Activated naive CD4-positive, alpha-beta T cell (primary cell): ENCODE measurements at places on chromosomes 5 and 9.

DNA sequence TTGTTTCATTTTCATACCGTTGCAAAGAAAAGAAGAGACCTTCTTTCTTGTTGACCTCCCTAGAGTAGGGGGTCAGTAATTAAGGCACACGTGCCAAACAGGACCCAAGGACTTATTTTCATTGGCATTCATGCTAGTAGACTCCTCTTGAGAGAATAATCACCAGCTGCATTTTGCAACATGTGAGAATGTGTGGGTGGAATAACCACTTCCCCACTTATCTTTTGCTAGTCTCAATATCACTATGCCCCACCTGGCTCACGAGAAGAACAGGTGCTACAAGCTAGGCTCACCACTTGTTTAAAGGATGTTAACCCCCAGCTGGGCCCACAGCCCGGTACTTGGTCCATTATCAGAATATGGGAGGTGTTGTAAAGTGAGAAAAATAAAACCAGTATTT lies 460.7 kb upstream of the MEF2C start:
- no peak for DNase-seq

- no peak for DNase-seq
These were observed 28.4 kb downstream of the NR2F1 start for GRCh38 chr5:93611273-93611975.

- no peak for DNase-seq
These were observed 1.1 kb upstream of the DNAJB5 start for GRCh38 chr9:34988218-34989002.

DNA sequence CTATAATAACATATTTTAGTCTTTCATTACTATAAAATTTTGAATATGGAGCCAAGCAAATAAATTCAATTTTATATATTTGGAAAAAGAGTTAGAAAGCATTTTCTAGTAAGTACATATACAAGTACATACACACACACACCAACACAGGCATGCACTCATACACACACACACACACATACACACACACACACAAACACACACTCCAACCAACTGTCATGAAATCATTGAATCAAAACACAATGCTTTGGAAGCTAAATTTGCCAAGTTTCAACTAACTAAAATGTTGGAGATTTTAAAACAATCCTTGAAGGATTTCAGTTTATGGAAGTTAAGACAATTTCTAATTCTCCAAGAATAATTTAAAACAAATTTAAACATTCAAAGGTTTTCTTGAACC lies 283.2 kb downstream of the TAF11L14 start:
- DNase-seq, result no peak
